ENCODE measurements at places on chromosomes 7 and 10.

- no peak for DNase-seq
Observed at GRCh38 chr10:69624245-69624786, 5.7 kb upstream of the FAM241B start.

- no peak for DNase-seq
Observed at GRCh38 chr10:99357691-99358090, 28.5 kb downstream of the CNNM1 start.

DNA sequence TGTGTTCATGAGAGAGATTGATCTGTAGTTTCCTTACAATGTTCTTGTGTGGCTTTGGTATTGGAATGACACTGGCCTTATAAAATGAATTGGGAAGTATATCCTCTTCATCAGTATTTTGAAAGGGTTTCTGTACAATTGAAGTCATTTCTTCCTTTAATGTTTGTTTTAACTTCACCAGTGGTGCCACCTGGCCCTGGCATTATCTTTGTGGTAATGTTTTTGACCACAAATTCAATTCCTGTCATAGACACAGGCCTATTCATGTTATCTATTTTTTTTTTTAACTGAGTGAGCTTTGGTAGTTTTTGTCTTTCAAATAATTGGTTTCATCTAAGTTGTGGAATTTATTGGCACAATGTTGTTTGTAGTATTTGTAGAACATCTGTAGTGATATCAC lies 127.7 kb downstream of the CDK14 start:
- DNase-seq: no peak

DNA sequence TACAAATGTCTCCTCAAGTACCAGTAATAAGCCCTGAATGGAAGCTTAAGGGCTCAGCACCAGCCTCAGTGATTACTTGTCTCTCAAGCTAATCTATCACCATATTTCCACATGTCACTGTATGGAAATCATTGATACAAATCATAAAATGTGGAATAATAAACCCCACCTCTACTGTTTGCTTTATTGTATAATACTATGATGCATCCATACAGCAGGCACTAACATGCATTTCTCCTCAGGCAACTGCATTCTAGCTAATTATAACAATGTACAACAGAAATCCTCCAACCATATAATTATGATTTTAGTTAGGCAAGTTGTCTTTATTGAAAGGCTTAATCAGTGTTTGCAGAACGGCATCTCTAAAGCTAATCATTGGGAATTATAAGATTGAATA lies 26.2 kb downstream of the CRPPA start:
- no peak for DNase-seq

- DNase-seq: no peak
Observed at GRCh38 chr7:7672545-7673239, 32.1 kb downstream of the UMAD1 start.

GRCh38 chr7:112072541-112073245 lies 133.5 kb downstream of the DOCK4 start:
- DNase-seq: no peak

DNA sequence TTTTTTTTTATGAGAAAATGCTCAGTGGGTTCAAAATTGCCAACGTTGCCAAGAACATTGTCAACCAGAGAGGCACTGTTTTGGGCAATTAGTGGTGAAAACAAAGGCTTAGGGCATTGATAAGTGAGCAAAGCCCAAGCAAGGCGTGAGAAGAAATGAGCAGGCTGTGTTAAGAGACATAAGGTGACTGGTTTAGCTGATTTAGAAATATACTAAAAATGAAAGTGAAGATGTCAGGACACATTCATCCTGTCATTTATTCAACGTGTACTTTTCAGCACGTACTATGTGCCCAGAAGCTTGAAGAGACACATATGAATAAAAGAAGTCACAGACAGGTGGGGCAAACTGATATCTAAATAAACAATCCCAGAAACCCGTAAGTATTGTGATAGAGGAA lies 31.8 kb downstream of the AOAH start:
- no peak for DNase-seq

DNA sequence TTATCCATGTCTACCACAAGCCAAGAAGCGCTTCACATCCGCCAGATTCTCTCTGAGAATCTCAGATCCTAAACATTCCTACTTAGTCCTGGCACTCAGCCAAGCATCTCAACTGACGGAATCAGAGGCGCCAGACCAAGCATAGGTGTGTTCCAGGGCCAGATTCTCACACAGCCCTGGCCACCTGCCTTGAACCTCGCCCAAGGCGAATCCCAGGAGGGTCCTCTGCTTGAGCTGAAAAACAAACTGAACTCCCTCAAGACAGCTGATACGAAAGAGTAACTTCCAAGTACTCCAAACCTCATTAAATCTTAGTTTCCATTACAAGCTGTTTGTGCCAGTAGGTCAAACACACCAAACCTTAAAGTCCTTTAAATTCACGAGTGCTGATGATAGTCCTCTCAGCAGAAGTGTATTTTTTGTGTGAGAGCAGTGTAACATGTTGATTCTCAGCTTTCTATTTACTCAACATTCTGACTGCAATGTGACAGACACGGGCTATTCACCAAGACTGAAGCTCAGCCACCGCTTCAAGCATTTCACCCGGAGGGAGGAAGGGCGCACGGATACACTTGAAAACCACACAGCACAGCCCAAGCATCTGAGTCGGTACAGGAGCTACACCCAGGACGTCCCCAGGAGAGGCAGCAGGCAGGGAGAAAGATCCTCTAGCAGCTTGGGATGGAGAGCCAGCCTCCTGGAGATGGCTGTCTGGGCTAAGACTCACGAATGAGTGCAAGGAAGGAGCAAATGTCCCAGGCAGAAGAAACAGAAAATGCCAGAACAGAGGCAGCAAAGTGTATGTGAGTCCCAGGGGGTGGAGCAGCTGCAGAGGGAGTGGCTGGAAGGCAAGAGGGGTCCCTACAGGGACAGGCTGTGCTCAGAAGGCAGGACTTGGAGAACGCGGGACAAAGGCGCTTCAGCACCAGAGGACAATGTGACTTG lies 6.0 kb downstream of the PARD3 start:
- no peak for DNase-seq

DNA sequence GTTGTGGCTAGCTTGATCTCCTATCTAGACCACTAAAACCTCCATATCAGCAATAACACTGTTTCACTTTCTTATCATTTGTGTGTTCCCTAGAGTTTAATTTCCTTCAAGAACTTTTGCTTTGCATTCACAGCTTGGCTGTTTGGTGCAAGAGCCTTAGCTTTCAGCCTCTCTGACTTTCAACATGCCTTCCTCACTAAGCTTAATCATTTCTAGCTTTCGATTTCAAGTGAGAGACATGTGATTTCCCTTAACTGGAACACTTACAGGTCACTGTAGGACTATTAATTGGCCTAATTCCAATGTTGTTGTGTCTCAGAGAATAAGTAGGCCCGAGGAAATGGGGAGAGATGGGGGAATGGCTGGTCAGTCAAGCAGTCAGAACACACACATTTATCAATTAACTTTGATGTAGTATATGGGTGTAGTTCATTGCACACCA lies 10.6 kb upstream of the BPGM start:
- no peak for DNase-seq

DNA sequence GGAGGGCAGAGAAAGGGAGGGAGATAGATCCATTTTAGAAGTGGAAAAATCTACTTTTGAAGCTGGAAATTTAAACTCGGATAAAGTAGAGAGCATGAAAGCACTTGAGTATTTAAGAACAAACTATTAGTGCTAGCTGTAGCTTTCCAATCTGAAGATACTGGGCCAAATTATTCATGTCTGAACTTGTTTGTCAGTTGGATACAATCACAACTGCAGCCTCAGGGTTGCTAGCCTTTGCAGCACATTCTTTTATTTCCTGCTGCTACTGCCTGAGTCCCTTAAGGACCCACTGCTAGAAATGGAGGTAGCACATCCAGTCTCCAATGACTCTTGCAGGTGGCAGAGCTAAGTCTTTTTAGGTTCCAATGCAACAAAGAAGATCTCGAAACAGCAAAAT lies 8.3 kb upstream of the SLC25A13 start:
- no peak for DNase-seq

DNA sequence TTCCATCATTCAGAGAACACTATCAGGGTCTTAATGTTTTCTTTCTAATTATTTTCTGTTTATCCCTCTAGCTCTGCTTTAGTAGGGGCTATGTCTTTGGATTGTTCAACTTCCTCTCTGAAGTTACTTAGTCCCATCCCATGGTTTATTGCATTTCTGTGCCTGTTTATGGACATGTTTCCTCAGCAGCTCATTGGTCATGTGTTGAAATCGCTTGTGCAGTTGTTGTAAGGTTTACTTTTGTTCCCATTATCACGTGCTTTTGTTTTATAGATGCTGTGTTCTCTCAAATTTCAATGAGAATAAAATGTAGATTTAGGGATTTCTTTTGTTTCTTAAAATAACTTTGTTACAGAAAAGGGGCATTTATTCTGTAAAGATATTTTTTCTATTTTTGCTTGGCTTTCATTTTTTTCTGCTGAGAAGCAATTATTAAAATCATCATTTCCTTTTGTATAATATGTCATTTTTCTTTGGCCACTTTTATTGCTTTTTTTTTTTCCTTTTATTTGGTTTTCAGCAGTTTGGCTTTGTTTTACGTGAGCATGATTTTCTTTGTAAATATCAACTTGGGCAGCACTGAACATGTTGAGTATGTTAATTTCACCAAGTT lies 110.9 kb downstream of the CCDC7 start:
- DNase-seq: no peak

DNA sequence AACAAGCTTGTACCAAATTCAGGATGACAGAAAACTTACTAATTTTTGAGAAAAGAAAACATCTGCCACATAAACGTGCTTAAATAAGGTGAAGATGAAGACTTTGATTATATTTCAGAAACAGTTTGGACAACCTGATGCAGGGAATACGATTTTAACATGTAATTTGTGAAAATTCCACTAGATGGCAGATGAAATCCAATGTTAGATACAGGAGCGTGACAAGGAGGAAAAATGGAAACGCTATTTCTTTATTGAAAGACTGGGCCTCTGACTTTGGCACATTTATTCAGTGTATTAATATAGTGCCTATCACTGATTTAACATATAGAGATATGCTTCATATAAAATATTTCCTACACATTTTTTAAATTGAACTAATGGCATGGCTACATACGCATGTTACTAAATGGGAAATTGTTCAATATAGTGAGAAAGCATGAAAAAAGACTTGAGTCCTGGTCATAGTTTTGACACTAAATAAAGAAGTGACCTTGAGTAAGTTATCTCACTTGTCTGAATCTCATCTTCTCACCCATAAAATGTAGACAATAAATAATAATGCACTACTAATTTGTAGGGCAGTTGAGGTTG lies 60.7 kb downstream of the CD36 start:
- DNase-seq: no peak

- no peak for DNase-seq
Observed at GRCh38 chr7:36570528-36571189, 153.6 kb downstream of the AOAH start.

- no peak for DNase-seq
Observed at GRCh38 chr10:10133281-10133680, 884.4 kb upstream of the CELF2 start.

- no peak for DNase-seq
Observed at GRCh38 chr10:85447690-85448089, 918.9 kb downstream of the GRID1 start.

DNA sequence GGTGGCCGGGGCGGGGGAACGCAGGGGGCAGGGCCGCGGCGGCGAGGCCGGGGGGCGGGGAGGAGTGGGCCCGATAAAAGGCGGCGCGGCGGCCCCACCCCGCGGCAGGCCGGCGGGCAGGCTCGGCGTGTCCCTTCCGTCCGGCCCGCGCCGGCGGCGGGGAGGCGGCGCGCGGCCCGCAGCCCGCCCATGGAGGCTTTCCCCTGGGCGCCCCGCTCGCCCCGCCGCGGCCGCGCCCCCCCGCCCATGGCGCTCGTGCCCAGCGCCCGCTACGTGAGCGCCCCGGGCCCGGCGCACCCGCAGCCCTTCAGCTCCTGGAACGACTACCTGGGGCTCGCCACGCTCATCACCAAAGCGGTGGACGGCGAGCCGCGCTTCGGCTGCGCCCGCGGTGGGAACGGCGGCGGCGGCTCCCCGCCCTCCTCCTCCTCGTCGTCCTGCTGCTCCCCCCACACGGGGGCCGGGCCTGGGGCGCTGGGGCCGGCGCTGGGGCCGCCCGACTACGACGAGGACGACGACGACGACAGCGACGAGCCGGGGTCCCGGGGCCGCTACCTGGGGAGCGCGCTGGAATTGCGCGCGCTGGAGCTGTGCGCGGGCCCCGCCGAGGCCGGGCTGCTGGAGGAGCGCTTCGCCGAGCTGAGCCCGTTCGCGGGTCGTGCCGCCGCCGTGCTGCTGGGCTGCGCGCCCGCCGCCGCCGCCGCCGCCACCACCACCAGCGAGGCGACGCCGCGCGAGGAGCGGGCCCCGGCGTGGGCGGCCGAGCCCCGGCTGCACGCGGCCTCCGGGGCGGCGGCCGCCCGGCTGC lies at the start of gene NANOS1:
Gene NANOS1, plus strand, starts transcription at position 102 of the 808 bp plus-strand sequence. Its CDS starts 88 bp downstream, at position 190.
- no peak for DNase-seq

GRCh38 chr7:123329988-123330643 lies 130.3 kb upstream of the SLC13A1 start:
- no peak for DNase-seq

- DNase-seq: no peak
Observed at GRCh38 chr7:130831817-130832481, 97.9 kb upstream of the KLF14 start.

- no peak for DNase-seq
Observed at GRCh38 chr7:45657136-45657889, 83.1 kb downstream of the ADCY1 start.

GRCh38 chr10:29105516-29106215 lies 183.2 kb upstream of the LYZL1 start:
- DNase-seq: no peak

GRCh38 chr10:11813855-11814567 lies 9.1 kb upstream of the PROSER2 start:
- no peak for DNase-seq

DNA sequence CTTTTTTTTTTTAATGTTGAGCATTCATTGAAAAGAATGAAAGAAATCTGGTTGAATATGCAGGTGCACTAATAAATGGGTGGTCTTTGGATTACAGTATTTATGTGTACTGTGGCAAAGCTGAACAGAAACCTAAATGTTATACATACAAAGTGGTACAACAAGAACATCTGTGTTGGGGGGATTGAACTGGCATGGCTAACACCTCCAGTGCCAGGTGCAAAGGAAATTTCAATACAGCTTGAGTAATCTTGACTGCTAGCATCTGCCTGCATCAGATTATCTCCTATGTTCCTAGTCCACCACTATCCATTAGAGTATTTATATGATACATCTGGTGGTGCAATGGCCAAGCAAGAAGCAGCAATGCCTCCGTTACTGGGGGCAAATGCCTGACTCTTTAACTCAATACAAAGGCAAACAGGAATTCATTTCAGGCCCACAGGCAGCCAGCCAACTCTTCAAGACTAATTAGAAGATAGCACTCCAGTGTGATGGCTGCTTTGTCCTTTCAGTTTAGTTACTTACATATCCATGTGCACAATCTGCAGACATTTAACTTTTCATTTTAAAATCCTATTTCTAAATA lies 220.5 kb upstream of the ETV1 start:
- no peak for DNase-seq

DNA sequence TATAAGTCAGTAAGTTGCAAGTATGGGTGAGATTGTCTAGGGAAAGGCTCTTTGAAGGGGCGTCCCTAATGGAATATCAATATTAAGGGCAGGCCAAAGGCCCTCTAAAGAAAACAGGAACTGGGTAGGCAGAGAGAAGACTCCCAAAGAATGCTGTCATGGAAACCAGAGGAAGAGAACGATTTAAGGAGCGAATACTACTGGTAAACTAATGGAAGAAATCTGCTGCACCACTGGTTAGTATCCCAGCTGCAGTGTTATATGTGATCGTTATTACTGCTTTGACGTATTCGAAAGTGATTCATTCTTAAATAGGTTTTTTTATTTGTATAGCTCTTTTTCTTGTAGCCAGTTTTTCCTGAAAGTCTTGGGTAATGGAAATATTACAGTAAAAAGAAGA lies 1.3 kb downstream of the CASP2 start:
- DNase-seq: no peak

GRCh38 chr7:81801532-81801931 lies 31.7 kb upstream of the HGF start:
- DNase-seq: no peak
